ENCODE measurements at places on chromosomes 5 and 9.

DNA sequence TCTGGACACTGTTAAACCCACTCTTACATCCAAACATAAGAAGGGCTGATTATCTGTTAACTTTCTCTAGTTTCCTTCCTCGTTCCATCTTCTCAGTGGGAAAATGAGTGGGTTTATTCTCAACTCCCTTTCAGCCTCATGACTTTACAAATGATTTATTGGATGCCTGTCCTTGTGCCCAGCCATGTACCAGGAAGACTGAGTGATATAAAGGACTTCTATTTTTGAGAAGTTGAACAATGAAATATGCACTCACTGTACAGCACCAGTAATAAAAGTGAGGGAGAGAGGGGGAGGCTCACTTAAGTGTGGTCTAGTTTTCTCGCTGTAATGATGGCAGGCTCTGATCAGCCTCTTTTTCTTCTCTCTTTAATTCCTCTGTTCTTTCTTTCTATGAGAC, 277.6 kb downstream of the SMARCA2 start:
- no peak for DNase-seq

DNA sequence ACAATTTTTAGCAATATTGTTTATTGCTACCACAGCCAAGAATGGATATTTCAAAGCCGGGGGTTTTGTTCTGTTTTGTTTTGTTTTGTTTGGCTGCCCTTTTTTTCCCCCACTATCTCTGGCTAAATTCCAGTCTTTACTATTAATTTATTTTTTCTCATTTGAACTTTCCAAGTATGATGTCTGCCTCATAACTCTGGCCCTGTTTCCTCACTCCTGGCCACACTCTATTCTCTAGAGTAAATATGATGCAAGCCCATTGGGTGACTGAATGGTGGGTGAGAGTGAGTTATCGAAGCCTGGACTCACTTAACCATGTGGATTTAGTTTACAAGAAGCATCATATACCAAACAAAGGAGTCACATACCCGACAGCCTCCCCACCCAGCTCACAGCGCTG, 41.9 kb downstream of the WDR36 start:
- DNase-seq, result no peak

GRCh38 chr5:66234241-66234640, 90.1 kb downstream of the SREK1 start:
- no peak for DNase-seq

GRCh38 chr9:126166291-126166690, 160.3 kb upstream of the MVB12B start:
- no peak for DNase-seq

DNA sequence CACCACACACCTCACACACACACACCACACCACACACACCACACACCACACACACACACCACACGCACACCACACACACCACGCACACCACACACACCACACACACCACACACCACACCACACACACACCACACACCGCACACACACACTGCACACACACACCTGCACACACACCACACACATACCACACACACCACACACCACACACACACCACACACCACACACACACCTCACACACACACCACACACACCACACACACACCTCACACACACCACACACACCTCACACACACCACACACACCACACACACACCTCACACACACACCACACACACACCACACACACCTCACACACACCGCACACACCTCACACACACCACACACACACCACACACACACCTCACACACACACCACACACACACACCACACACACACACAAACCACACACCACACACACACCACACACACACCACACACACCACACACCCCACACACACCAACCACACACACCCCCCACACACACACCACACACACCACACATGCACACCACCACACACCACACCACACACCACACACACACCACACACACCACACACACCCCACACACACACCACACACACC, 73.7 kb downstream of the ARHGEF37 start:
- DNase-seq, result no peak

- DNase-seq, result no peak
Measured at GRCh38 chr5:56289602-56289987, 56.5 kb upstream of the ANKRD55 start.
